ENCODE measurements at places on chromosomes 13 and 19. TPM values are rescaled to one million over a fixed set of nuclear protein-coding genes. Genes with fewer than 3 reads are reported as not detected.
A peak's percentile ranks its signal among the peaks of the same experiment; 100 is the strongest.

Gene FUT1
- total RNA-seq = 0.29 TPM

DNA sequence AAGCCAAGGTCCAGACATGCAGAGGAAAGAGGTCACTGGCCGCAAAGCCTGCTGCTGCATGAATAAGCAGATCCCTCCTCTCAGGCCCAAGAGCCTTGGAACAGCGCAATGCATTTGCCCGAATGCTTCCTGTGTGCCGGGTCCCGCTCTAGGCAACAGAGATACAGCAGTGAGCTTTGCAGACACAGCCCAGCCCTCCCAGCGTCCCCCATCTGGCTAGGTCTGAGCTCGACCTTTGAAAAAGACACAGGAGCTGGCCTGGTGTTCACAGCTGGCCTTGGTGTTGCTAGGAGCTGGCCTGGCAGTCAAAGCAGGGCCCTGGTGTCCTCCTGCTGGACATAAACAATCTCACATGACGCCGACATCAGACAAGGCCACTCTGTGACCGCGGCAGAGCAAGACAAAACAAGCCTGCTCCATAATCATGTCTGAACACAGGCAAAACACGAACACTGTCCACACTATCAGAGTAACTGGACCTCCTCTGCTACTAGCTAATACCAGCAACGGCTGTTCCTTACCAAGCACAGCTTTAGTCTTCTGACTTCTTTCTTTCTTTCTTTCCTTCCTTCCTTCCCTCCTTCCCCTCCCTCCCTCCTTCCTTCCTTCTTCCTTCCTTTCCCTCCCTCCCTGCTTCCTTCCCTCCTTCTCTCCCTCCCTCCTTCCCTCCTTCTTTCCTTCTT, 5.7 kb upstream of the PEX11G start:
- no peak for DNase-seq

DNA sequence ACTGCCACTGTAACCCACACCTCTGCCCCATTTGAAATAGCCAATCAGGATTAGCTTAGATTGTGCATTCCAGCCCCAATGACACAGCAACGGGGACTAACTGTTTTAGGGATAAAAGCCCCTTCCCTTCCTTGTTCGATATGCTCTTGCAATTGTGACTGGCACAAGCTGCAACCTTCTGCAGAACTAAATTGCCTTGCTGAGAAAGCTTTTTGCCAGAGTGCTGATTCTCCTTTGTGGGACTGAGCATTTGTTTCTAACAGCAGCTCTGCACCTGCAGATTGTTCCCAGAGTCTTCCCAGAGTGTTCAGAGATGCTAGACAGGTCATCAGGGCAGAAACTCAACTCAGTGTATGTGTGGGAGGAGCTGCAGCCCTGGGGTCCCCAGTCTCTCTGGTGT, 115.8 kb downstream of the ZNF675 start:
- DNase-seq = no peak

GRCh38 chr13:21576426-21576825, 27.5 kb downstream of the MICU2 start:
- no peak for DNase-seq

DNA sequence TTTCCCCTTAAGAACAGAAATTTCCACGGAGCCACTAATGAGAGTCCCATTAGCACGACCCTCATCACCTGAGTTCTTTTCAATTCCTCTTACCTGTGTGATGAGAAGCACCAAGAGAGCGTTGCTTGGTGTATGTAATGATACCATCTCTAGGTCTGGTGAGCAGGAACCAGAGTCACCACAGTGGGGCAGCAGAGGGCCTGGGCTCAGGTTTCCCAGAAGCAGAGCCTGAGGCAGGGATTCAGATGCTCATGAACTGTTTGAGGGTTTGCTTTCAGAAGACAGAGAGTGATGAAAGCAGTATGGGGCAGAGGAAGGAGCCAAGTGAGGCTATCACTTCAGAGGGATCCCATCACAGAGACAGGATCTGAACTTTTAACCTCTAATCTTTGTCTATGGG, 3.1 kb upstream of the PTPRH start:
- DNase-seq = peak; percentile 52
